Ovary (tissue), 10 donors: ENCODE measurements at places on chromosomes 7 and 10. TPM values are rescaled to one million over a fixed set of nuclear protein-coding genes. Genes with fewer than 3 reads are reported as not detected.

CNPY1 gene
- not detected for total RNA-seq

LIPK gene
- not detected for total RNA-seq

EVX1 gene
- not detected for total RNA-seq

PDE1C gene
- total RNA-seq, result 19.0 TPM

SLC13A1 gene
- total RNA-seq, result not detected

NKX2-3 gene
- not detected for total RNA-seq

LRRC61 gene
- 23.6 TPM for total RNA-seq

WDR86 gene
- total RNA-seq, result 11.1 TPM

FRMD4A gene
- 8.9 TPM for total RNA-seq

EPHB4 gene
- total RNA-seq, result 76.8 TPM

OR2A2 gene
- total RNA-seq, result not detected

LRMDA gene
- total RNA-seq, result 15.4 TPM

AGR2 gene
- total RNA-seq, result 4.6 TPM

TDRD1 gene
- 0.51 TPM for total RNA-seq

GPR26 gene
- not detected for total RNA-seq

NCF1 gene
- total RNA-seq, result 1.3 TPM

CYP3A5 gene
- 0.30 TPM for total RNA-seq

NUTM2E gene
- total RNA-seq, result not detected

POU6F2 gene
- 0.72 TPM for total RNA-seq
